ENCODE measurements at places on chromosomes 7 and 10. TPM values are rescaled to one million over a fixed set of nuclear protein-coding genes. Genes with fewer than 3 reads are reported as not detected.
A peak's percentile ranks its signal among the peaks of the same experiment; 100 is the strongest.

- peak; percentile 45 for DNase-seq
Observed at GRCh38 chr7:128665057-128665456, 7.0 kb upstream of the GARIN1A start.

GHRHR gene
- not detected for total RNA-seq

DNAH11 gene
- total RNA-seq, result 0.20 TPM

C7orf57 gene
- not detected for total RNA-seq

- DNase-seq, result no peak
Observed at GRCh38 chr10:75527542-75527941, 96.1 kb downstream of the LRMDA start.

PNLIPRP1 gene
- total RNA-seq, result not detected

- DNase-seq, result no peak
Observed at GRCh38 chr7:37971491-37971890, 51.1 kb downstream of the EPDR1 start.

- no peak for DNase-seq
Observed at GRCh38 chr7:140229591-140230515, 53.1 kb upstream of the KDM7A start.

FAM25C gene
- not detected for total RNA-seq

GRCh38 chr7:27262121-27262520 lies 19.5 kb downstream of the EVX1 start:
- no peak for DNase-seq
